ENCODE measurements at places on chromosomes 1 and 21.

GRCh38 chr1:108897865-108898720, 21.3 kb downstream of the GPSM2 start:
- DNase-seq: no peak

GRCh38 chr21:28336314-28336713, 656.4 kb downstream of the LTN1 start:
- no peak for DNase-seq

- DNase-seq: no peak
These were observed 167.8 kb downstream of the DHRS3 start for GRCh38 chr1:12450090-12450755.

DNA sequence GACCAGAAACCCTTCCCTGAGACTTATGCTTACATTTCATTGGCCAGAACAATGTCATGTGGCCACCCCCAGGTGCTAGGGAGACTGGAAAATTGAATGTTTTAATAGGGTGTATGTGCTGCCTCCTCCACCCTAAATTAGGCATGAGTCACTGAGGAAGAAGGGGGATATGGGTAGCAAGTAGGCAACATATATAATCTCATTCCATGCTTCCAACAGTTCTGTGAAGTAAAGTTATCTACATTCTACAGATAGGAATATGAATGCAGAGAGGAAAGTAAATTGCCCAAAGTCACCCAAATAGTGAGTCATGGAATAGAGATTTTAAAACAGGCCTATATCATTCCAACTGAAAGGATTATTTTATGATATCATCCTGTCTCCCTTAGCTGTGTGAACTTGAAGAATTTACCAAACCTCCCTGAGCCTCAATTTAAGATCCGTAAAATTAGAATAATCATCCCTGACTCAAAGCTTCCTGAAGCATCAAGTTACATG, 168.6 kb upstream of the FGGY start:
- DNase-seq: no peak

GRCh38 chr1:198858033-198858432, 219.2 kb downstream of the PTPRC start:
- DNase-seq: no peak

GRCh38 chr1:28329395-28330153, 734 bp downstream of the MED18 start:
- DNase-seq: no peak

DNA sequence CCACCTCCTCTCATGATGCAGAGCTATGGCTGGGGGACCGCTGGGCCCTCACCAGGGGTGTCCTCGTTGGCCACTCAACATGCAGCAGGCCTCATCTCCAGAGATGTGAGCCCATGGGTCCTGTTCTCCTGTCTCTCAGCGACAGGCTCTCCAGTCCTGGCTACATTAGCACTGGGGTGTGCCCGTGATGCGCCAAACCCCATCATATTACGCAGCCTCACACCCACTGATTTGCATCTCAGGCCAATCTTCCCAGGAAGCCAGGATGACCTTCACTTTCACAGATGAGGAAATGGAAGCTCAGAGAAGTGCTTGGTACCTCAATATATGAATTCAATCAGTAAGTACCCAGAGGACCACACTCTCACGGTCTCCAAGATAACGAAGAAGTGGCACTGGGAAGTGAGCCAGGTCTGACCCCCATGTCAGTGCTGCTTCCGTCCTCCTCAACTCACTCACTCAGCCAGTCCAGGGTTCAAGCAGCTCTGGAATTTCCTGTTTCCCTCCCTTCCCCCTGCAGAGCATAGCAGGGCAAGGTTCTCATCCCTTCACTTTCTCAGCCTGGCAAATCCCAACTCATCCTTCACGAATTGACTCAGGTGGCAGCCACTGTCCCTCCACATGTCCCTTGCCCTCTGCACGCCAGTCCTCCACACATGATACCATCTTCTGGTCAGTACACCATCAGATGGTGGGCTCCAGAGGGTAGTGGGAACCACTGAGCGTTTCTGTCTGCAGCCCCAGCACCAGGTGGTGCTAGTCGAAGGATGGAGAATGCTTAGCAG, 28.9 kb upstream of the EVA1B start:
- no peak for DNase-seq

GRCh38 chr1:85629532-85629920, 49.0 kb downstream of the CCN1 start:
- DNase-seq: no peak

DNA sequence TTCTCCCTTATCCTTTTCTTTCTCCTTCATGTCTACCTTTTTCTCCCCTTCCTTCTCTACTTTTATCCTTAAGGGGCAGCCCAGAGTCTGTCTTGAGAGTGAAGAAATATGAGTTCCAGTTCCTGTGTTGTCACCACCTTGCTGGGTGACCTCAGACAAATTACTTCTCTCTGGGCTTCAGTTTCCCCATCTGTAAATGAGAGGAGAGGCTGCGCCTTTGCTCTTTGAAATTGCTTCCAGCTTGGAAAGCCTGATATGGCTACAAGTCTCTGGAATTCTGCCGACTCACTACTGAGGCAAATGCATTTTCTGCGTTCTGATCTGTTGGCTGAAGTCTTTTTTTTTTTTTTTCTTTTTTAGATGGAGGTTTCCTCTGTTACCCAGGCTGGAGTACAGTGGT, 119.2 kb downstream of the SYF2 start:
- DNase-seq: no peak

- DNase-seq: no peak
These were observed 13.6 kb downstream of the RD3 start for GRCh38 chr1:211478376-211478775.

DNA sequence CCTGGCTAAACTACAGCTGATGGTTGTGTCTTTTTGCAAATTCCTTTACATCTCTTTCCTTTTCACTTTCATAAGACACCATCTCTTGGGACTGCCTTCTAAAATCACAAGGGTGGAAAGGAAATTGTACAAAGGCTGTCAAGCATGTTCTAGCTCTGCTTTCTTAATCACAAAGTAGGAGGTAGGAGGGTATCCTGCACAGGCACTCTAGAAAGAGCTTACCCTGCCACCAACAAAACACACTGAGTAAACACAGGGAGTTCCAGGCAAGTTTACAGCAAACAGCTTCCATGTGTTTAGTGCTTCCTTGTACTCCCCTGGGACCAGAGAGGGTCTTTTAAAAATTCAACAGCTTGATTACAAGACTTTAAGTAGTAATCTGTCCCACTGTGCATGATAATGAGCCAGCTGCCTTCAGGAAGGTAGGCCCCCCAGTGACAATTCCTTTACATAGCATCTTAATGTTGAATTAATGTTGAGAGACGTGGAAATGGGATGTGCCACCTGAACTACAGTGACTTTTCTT, 2.4 kb downstream of the PLPP3 start:
- DNase-seq: no peak

DNA sequence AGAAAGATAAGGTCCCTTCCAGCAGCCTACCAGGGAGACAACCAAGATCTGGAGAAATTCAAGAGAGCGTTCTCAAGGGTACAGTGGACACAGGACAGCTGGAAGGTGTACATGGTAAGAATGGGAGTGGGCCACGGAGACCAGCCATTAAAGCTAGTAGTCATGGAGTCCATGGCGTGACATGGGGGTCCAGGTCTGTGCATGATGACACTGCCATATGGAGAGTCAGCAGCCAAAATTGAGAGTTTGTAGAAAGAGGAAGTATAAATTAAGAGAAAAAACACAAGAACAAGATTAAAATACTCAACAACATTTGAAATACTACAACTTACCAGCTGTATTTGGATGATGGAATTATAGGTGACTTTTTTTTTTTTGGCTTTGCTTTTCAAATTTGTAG, 7.9 kb upstream of the LORICRIN start:
- DNase-seq: no peak

DNA sequence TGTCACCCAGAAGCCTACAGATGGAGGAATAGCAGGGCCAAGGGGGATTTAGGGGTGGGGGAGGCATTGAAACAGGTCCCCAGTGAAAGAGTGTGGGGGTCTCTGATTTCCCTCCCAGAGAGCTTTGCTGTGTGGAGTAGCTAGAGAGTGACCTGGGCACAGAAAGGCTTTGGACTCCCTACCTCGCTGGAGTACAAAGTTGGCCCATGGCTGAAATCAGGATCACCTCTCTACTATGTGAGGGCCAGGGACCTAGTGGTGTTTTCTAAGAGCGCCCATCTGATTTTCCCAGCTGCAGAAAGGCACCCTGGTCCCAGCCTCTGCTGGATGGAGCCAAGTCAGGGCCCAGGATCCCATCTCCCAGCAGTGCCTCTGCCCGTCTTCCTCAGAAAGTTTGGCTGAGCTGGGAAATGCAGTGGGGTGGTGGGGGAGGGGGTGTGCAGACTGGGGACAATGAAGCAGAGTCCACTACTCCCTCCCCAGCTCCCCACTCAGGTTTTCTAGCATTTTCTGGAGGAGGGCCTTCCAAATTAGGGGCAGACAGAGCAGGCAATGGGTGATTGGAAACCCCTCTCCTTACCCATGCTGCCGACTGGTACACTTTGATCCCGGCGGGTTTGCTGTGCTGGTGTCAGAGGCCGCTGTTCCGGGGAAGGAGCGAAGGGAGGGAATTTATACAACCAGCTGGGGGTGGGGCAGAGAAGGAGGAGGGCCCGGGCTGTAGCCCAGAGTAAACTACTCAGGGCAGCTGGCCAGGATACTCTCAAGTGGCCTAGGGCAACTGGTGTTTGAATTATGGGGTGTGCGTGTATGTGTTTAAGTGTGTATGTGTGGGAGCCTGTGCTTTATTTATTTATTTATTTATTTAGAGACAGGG, at the start of gene SELENBP1:
TSS of gene SELENBP1 (minus strand) at position 648 of the 877 bp plus-strand sequence. CDS start at position 584, 64 bp downstream.
- no peak for DNase-seq

GRCh38 chr1:32464191-32464715, 619 bp upstream of the ZBTB8B start:
- DNase-seq: no peak

- DNase-seq: no peak
These were observed 60.2 kb upstream of the ACTRT2 start for GRCh38 chr1:2961081-2961480.

DNA sequence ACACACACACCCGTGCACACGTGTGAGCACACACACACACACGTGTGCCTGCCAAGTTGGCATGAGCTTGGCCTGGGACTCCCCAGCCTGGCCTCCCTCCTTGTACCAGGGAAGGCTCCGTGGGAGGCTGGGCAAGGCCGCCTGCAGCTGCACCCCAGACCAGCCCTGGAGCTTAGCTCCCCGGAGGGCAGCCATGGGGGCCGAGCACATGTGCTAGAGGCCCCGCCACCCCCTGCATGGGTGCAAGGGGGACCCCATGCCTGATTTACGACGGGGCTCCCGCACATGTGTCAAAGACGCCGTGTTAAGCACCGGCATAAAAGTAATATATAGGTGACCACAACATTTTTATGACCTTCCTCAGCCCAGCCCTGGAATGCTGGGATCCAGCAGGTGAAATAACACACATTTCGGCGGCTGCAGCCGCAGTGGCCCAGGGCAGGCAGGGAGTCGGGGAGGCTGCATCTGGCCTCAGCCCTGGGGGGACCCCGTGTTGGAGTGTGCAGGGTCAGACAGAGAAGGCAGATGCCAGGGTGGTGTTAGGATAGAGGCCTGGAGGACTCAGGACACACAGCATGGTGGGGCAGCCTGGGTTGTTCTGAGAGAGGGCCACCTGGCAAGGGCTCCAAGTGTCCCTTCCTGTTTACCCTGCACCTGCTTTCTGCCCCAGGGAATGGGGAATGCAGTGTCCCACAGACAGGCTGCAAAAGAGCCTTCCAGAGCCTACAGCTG, 56.3 kb downstream of the WNT9A start:
- no peak for DNase-seq

DNA sequence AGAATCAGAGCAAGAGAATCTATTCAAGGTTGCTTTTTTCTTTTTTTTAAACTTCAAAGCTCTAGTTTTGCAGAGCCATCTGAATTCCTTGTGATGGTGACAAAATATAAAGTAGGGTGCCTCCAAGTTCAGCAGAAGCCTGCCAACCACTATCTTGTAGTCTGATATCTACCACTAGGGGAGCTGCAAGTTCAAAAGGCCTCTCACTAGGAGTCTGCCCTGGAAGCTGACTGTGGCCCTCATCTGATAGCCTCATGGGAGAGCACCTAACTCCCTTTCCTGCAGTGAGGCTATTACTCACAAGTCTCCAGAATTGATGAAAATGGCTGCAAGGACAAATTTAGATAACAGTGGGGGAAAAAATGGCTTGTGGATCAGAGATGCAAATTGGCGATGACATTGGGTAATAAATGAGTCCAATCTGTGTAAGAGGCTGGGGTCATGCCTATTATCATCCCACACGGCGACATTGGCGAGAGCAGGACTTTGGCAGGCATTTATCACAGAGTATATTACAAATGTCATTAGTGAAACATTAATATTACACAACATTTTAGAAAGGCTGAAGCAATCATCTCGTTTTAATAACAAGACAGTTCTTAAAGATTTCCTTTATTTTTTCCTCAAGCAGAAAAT, 10.7 kb upstream of the ZP4 start:
- DNase-seq: no peak

- DNase-seq: no peak
These were observed 224.5 kb downstream of the KAZN start for GRCh38 chr1:14822996-14823395.

DNA sequence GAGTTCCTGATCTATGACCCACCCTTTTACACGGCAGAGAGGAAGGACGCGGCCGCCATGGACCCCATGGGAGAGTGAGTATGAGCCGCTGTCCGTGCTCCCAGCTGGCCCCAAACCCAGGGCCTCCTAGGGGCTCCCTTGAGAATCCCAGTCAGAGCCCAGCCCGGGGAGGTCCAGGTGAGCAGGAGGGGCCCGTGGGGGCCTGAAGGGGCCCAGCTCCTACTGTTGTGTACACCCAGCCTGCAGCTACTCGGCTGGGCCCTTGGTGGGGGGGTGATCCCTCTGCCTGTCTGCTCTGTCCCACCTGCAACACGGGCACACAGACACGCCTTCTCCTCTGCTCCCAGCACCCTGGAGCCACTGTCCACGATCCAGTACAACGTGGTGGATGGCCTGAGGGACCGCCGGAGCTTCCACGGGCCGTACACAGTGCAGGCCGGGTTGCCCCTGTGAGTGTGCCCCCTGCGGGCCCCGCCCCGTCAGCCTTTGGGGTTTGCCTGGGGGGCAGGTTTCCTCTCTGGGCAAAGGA, 28.6 kb upstream of the LRRC3 start:
- no peak for DNase-seq

DNA sequence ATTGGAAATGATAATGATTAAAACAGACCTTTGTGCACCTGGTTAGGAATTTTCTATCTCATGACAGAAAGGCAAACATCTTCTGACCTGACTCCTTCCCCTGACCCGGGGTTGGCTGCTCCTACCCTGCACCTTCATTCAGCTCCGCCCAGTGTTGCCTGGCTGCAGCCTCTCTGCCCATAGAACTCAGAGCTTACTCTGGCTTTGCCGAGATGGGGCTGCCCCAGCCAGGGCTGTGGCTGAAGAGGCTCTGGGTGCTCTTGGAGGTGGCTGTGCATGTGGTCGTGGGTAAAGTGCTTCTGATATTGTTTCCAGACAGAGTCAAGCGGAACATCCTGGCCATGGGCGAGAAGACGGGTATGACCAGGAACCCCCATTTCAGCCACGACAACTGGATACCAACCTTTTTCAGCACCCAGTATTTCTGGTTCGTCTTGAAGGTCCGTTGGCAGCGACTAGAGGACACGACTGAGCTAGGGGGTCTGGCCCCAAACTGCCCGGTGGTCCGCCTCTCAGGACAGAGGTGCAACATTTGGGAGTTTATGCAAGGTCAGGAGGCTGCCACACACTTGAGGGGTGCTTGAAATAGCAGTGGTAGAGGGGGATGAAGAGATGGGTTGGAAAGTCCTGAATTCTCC, at the start of gene DIO1:
TSS of gene DIO1 (plus strand) at position 189 of the 638 bp plus-strand sequence. CDS start at position 213, 24 bp downstream.
- DNase-seq: no peak

GRCh38 chr1:101059945-101060542, 34.5 kb upstream of the DPH5 start:
- no peak for DNase-seq

- no peak for DNase-seq
These were observed 50.3 kb downstream of the HIVEP3 start for GRCh38 chr1:41868241-41868998.

GRCh38 chr21:45632637-45633251, 10.8 kb upstream of the PCBP3 start:
- no peak for DNase-seq

All from stimulated activated CD4-positive, alpha-beta T cell treated with anti-CD3 and anti-CD28 coated beads, Interleukin-1b, Interleukin-23, amount 100 ng/mL, for 24 hours (primary cell).